ENCODE measurements at places on chromosomes 13 and 19.
A peak's percentile ranks its signal among the peaks of the same experiment; 100 is the strongest.

- no peak for DNase-seq
Observed at GRCh38 chr19:3234800-3235199, 10.3 kb downstream of the CELF5 start.

GRCh38 chr13:109844396-109844795 lies 58.0 kb upstream of the IRS2 start:
- peak; percentile 56 for DNase-seq

- no peak for DNase-seq
Observed at GRCh38 chr13:39777021-39777420, 121.6 kb downstream of the COG6 start.

DNA sequence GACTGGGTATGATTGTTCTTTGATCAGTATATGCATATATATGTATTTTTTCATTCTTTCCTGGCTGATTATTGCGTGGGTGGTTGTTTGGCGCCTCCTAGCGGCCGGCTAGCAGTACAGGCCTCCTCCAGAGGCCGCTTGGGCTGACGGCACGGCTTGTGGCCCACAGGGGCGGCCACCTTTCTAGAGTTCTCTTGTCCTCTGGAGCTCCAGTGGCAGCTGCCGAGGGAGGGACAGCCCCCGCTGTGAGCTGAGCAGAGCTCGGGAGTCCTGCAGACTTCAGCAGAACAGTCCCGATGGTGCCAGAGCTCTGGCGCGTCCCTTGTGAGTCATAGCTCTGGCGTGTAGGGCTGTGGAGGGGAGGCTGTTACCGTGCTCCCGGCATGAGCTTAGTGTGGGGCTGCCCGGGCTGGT lies 22.5 kb upstream of the ZNF429 start:
- DNase-seq, result peak; percentile 23

GRCh38 chr13:27516103-27516502 lies 65.7 kb upstream of the MTIF3 start:
- no peak for DNase-seq

- DNase-seq, result peak; percentile 43
Observed at GRCh38 chr13:46475541-46475991, 77.4 kb upstream of the LRCH1 start.

DNA sequence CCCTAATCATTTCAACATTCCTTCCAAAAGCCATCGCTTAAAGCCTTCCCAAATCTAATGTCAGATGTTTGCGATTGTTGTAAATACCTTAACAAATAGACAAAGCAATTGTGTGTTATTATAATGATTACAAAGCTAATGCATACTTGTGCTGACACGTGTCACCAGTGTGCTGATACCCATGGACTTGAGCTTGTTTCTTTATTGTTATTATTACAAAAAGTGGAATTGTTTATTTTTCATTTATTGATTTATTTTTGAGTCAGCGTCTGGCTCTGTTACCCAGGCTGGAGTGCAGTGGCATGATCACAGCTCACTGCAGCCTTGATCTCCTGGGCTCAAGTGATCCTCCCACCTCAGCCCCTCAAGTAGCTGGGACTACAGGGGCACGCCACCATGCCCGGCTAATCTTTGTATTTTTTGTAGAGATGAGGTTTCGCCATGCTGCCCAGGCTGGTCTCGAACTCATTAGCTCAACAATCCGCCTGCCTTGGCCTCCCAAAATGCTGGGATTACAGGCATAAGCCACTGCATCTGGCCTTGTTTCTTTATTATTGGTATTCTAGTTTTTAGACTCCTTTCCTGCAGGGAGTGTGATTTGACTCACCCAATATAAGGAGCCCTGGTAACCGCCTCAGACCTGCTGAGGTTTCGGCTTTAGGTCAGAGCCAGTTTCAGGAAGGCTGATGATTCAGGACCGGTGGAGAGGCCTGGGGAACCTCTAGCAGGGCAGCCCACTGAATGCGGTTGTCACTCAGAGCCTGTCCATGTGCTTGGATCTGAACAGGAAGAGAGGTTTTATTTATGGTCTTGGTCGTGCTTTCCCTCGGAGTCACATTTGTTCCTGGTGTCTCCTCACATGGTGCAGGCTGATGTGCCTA lies 2.1 kb upstream of the FBXO17 start:
- peak; percentile 3 for DNase-seq

DNA sequence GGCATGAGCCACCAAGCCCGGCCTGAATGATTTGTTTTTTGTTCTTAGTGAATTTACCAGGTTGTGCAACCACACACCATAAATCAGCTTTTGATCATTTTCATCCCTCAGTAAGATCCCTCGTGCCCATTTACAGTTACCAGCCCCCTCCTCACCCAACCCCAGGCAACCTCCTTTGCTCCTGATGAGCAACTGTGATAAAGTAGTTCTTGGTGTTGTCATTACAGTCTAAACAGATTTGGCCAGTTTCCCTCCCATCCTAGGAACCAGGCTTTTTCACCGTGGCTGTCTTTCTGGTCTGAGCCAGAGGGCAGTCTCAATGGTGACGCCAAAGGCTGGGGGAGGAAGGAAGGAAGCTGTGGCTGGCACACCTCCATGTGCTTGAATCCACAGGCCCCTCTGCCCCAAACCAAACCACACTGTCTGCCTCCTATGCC lies 61.2 kb upstream of the WDFY2 start:
- no peak for DNase-seq

DNA sequence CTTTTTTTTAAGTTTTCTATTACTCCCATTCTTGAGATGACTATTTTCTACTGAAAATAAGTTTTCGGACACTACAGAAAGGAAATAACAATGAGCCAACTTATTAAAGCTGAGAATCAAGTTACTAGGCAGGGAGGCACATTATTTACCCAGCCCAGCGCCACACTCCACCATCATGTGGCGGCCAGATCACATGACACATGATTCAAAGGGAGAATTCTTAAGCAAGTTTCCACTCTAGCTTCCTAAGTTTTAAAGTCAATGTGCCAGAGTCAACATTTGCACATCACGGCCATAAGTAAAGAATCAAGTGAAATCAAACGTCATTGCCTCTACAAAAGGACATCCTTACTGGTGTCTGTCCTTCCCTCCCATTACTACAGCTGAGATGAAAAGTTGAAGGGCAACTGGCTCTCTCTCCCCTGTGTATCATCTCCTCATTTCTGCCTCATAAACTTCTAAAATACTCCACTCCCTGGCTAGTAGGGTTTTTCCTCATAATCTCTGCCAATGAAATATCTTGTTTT lies 81.7 kb downstream of the KLF12 start:
- DNase-seq, result no peak

GRCh38 chr13:62635161-62635560 lies 1219.5 kb upstream of the PCDH20 start:
- no peak for DNase-seq

DNA sequence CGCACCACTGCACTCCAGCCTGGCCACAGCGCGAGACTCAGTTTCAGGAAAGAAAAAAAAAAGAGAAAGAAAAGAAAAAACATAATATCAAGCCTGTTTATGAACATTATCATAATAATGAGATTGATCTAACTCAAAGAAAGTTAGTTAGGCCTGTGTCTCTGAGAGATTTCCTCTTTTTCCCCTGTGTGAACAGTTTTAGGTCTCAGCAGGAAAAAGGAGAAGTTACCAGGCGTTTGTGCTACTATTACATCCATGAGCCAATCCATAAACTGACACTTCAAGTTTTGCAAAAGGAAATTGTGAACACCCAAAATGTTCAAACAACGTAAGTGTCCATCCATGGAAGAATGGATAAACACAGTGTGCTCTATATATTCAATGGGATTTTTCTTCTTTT lies 3.8 kb downstream of the TARM1 start:
- DNase-seq, result no peak

- DNase-seq, result no peak
Observed at GRCh38 chr13:108214441-108215271, 680 bp downstream of the LIG4 start.

GRCh38 chr13:99422586-99423220 lies 78.6 kb upstream of the TM9SF2 start:
- DNase-seq, result no peak

DNA sequence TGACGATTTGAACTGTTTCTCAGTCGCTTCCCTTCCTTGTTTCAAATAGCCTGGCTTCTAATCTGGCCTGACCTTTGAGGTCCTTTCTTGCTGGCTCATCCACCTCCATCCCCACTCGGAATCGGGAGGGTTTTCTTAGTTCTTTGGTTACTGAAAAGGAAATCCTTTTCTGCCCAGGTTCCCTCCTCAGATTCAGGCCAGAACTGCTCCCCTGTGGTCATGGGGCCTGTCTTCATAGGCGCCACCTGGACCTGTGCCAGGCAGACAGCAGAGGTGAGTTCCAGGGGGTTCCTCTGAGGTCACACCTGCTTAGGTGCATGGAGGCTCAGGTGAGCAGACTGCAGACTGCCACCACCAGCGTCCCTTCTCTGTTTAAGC lies 62.4 kb downstream of the AKAP11 start:
- no peak for DNase-seq

DNA sequence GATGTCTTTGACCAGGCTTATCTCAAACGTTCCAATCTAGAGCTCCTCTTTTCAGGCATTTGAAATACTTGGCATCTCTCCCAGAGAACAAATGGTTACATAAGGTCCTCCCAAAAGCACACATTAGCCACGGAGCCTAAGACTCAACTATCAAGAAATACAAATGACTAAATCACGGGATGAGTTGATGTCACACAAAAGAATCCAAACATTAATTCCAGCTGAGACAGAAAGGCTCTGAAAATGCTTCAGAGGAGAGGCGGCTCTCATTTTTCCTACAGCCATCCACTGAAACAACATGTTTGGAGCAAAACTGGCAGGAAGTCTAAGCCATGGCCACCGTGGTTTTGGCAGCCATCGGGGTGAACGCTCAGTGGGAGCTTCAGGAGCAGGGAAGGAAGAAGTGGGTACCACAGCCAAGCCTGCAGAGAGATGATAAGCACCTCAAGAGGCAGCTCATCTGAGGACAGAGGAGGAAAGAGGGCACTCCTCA lies 122.5 kb downstream of the STK24 start:
- DNase-seq, result peak; percentile 96

DNA sequence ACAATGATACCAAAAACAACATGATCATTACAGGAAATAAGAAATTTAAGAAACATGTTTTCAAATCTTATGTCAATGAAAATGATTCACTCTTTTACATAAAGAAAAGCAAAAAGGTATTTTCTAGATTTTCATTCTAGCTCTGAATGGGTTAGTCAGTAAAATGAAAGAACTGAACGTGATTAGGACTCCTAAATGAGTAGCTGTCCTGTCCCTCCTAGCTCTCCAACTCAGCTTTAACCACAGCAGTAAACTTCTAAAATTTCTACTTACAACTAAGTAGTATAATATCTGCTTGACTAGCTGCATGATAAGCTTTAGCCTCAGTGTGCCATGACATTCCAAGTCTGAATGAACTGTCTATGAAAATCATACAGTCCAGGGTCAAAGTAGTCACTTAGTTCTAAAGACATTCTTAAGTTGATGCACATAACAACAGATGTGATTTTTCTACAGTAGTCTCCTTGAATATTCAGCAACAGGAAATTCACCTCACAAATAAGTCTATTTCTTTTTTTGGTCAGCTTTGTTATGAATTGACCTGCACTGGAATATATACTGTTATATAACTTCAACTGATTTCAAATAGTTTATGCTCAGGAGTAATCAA lies 136.4 kb downstream of the MYCBP2 start:
- DNase-seq, result no peak

GRCh38 chr13:35818633-35819067 lies 312.5 kb downstream of the DCLK1 start:
- DNase-seq, result peak; percentile 56
